ENCODE measurements at places on chromosomes 6 and 20. TPM values are rescaled to one million over a fixed set of nuclear protein-coding genes. Genes with fewer than 3 reads are reported as not detected.

DNA sequence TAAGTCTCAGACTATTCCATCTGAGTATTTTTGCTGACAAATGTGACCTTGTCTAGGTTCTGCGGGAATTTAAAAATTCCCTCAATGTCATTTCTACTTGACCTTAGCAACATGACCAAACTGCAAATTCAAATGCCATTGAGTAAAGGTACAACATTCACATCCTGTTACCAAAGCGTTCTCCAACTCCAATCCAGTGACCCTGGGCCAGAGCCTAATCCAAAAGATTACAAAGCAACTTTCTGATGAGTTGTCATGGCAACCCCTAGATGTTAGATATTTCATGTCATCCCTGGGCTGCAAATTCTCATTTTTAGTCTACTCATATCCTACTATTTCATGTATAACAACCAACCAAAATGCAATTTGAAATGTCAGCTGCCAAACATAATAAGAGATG lies 65.3 kb downstream of the BACH2 start:
- no peak for DNase-seq

GRCh38 chr6:39302011-39302410 lies 12.2 kb downstream of the KCNK17 start:
- DNase-seq = no peak

DNA sequence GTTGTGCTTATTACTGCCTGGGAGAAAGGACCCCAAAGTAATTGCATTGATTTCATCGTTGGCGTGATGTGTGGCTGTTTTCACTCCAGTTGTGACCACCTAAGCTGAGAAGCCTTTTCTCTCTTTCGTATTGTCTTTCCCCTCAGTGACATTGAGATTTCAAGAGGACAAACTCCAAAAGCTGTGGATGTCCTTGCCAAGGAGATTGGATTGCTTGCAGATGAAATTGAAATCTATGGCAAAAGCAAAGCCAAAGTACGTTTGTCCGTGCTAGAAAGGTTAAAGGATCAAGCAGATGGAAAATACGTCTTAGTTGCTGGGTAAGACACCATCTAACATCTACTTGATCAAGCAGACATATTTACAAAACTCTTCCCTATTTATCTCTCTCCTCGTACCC lies 60.5 kb downstream of the MTHFD1L start:
- DNase-seq = no peak

GRCh38 chr20:46619445-46619844 lies 31.8 kb downstream of the SLC13A3 start:
- no peak for DNase-seq

DNA sequence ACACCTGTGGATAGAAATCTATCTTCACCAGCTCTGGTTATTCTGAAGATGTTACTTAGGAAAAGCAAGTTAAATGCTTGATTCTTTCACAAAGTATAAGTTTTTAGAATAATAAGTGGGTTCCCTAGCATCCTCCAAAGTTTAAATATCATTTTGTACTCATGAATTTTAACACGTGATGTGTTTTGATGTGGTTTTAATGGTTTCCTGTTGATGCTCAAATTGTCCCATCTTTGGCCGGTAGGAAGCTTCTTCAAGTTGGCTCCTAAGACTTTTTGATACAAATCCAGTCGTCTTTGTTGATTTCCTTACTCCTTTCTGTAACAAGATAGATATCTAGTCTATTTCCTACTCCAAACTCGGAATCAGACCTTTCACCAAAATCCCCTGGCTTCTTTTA lies 94.5 kb upstream of the STXBP5 start:
- peak; percentile 52 for DNase-seq

DNA sequence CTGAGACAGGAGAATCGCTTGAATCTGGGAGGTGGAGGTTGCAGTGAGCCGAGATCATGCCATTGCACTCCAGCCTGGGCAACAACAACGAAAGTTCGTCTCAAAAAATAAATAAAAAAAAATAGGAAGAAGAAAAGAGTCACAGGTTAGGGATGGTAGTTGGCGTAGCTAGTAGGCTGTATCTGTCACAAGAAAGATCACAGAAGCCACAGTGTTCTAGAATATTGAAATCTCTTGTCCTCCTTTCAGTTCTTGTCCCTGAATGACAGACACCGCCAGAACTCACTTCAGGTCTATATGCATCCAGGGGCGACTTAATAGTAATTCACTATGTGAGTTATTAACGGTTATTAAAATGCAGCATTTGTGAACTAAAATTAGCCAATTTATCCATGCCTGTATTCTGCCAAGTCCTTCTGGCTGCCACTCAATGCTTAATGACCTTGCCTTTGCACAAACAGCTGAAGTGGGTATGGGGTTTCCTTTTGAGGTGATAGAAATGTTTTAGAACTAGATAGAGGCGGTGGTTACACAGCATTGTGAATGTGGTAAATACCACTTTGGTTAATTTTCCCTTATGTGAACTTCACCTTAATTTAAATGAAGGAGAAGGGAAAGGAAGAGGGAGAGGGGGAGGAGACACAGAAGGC lies 41.3 kb upstream of the ZMYND8 start:
- DNase-seq = no peak

DNA sequence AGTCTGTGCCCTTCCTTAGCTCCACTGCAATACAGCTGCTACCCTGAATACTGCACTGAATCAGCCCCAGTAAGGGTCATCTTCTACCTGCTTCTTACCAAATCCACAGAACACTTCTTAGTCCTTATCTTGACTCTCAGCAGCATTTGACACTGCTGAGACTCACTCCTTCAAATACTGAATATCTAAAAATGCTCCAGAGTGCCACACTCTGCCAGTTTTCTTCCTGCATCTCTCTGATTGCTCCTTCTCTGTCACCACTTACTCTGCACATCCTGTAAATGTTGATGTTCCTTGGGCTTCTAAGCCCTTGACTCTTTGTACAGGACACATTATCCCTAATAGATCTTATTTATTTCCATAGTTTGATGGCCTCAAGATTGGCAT lies 19.8 kb downstream of the MAN1A1 start:
- DNase-seq = no peak

- no peak for DNase-seq
Measured at GRCh38 chr6:42503894-42504293, 52.2 kb upstream of the TRERF1 start.

DNA sequence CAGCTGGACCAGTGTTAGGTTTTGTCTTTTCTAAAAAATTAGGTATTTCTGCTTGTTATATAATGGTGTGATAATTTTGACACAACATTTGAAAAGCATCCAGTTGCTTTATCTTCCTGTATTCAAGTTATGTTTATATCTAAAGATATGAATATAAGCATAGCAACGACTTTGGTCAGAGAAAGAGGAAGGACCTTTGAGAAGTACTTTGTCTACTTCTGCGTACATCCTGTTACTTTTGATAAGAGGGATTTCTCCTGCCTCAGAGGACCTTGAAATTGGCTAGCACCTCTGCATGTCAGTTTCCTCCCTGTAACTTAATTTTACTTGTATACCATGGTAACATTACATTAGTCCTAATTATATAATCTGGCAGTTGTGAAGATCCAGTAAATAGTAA lies 24.8 kb downstream of the PHF20 start:
- DNase-seq = peak; percentile 23

- no peak for DNase-seq
Measured at GRCh38 chr20:60667641-60668040, 584.4 kb upstream of the CDH4 start.

GRCh38 chr6:48471326-48471725 lies 360.3 kb upstream of the PTCHD4 start:
- no peak for DNase-seq

- DNase-seq = no peak
Measured at GRCh38 chr6:6246544-6246943, 73.9 kb downstream of the F13A1 start.

GRCh38 chr6:154157082-154157481 lies 118.0 kb downstream of the OPRM1 start:
- DNase-seq = peak; percentile 41

The ELMO2 gene
- total RNA-seq = 70.7 TPM

The NUP43 gene
- total RNA-seq = 58.3 TPM

The WFDC10B gene
- total RNA-seq = not detected

The EIF6 gene
- total RNA-seq = 44.0 TPM

The GSTA1 gene
- not detected for total RNA-seq

The PPP1R16B gene
- 55.1 TPM for total RNA-seq

The TINAG gene
- not detected for total RNA-seq

The DPPA5 gene
- not detected for total RNA-seq

The SLC17A3 gene
- 0.81 TPM for total RNA-seq

The PI3 gene
- total RNA-seq = not detected

The NEURL2 gene
- total RNA-seq = 5.5 TPM

The ABCC10 gene
- 69.9 TPM for total RNA-seq

The PBOV1 gene
- not detected for total RNA-seq

Data from CD4-positive, alpha-beta memory T cell (primary cell).